Stimulated activated CD4-positive, alpha-beta T cell treated with anti-CD3 and anti-CD28 coated beads, Interleukin-12 subunit alpha, Interleukin-12 subunit beta, amount 100 ng/mL, for 24 hours (primary cell): ENCODE measurements at places on chromosomes 7 and 10.

DNA sequence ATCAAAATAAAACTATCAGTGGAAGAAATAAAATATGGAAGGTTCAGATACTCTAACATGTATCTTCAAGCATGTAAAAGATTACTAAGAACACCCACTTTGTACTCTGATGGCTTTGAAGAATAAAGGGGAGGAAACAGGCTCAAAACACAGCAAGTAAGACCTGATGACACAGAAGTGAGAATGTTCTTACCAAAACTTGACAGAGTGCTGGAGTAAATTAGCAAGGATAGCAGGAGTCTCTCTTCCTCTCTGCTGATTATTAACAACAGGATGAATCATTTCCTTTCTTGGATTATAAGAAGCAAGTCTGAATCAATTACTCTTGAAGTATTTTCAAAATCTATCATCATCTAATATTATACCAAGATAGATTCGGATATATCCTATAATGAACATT, 47.5 kb downstream of the GLI3 start:
- DNase-seq = no peak

DNA sequence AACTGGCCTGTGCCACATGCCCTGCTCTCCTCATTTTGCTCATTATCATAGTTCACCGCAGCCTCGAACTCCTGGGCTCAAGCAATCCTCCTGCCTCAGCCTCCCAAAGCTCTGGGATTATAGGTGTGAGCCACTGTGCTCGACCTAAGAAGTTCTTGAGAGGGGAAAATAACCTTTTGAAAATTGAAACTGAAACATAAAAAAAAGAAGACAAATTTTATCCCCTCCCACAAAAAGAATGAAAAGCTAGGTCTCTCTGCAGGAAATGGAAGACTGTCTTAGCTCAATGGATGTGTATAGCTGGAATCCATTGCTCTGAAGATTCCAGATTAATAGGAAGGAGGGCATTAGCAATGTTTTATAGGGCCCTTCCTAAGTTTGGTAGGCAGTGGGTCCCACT, 2.0 kb upstream of the EXOC6 start:
- no peak for DNase-seq

DNA sequence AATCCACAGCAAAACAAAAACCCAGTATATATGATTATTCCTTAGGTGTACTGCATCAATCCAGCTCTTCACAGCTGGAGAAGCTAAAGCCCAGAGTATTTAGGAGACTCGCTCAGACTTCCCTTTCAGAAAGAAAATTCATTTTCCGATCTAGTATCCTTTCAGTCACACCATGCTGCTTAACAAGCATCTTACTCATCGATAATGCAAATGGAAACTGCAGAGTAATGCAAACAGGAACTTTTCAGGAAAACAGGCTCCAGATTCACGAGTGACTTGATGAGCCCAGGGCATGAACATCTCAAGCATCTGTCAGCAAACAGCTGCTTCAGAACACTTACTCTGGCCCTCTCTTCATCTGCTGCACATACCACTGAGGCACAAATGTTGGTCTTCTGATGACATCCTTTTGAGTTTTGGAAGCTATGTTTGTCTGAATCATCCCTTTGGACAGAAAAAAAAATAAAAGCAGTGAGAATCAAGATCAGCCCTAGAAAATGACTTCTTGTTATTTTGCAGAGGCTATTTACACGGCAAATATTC, 24.9 kb upstream of the ZC3HAV1L start:
- DNase-seq = no peak

- DNase-seq = no peak
Observed at GRCh38 chr7:39937366-39938153, 12.5 kb upstream of the CDK13 start.

- no peak for DNase-seq
Observed at GRCh38 chr10:43892062-43892770, 243.5 kb upstream of the ZNF32 start.

DNA sequence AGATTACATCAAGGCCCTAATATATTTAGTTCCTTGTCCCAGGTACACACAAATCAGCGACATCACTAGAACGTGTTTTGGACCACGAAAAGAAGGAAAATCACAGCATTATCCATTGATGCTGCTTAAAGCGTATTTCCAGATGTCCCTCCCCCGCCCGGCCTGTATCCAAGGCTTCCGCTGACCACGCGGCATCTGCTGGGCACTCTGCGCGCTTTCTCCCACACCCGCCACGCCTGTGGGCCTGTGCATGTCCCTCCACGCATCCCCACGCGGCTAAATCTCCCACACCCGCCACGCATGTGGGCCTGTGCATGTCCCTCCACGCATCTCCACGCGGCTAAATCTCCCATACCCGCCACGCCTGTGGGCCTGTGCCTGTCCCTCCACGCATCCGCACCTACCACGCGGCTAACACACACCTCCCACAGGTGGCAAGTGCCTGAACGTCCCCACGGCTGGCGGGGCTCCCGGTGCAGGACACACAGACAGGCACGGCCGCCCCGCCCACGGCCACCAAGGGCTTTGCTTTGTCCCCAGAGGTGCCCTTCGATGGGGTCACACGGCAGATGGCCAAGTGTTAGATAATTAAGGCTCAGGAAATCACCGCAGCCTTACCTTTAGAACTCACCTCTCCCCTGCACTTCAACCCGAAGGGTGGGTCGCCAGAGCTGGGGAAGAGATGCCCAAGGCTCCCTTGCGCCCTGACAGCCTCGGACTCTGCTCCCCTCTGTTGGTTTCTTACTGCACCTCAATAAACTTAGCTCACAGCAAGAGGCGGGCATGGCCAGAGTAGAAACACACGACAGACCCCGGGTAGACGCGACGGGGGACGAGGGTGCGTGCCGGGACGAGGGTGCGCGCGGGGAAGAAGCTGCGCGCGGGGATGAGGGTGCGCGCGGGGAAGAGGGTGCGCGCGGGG, 49.5 kb downstream of the DIP2C start:
- DNase-seq = no peak

- no peak for DNase-seq
Observed at GRCh38 chr7:45258533-45259226, 101.1 kb downstream of the RAMP3 start.

GRCh38 chr10:30491204-30491915, 57.4 kb downstream of the MAP3K8 start:
- DNase-seq = no peak

DNA sequence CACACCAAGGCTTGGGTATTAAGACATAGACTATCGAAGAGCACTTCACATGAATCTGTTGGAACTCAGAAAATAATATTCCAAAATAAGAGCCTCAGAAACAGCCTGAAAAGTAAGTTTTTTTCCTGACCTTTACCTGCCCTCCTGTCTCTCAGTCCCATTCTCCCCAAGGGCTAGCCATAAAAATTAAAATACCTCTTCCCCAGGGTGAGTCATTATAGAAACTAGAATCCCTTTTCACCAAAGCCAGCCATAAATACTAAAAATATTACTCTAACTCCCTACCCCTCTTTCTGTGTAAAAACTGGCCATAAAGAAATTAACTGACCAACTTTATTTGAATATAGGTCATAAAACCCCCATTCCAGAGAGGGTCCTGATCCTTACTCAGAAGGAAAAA, 87.9 kb upstream of the TMEM106B start:
- DNase-seq = no peak

DNA sequence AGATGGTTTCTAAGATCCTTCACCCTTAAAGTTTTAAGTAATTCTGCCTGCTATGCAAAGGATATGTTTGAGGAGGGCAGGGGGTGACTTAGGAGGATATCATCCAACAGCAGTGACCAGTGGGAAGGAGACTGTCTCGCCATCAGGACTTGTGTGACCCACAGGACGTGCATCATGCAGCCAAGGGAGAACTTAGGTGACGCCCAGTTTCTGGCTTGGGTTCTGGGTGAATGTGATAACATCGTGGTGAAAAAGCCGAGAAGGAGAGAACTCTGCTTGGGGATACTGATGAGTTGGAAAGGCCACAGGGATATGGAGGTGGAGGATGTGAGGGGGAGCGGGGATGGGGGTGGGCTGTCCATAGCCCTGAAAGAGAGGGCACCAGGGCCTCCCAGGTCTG, 3.8 kb downstream of the WIPI2 start:
- DNase-seq = no peak

- no peak for DNase-seq
Observed at GRCh38 chr7:46178661-46179060, 257.6 kb upstream of the IGFBP3 start.

DNA sequence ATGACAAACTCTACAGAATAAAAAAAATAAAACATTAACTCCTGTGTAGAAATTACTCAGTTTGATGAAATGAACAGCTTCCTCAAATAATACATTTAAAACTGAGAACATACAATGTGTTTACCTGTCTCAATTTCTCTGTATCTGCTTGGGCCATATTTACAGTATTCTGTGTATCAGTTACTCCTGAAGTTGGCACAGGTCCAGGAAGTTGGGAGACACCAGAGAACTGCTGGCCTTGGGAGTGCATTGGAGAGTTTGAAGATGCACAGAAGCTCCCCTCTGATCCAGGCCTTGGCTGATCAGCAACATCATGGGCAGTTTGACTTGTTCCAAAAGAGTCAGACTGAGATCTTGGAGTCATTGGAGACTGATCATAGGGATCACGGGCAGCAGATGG, 155.1 kb downstream of the GALNT11 start:
- DNase-seq = no peak

DNA sequence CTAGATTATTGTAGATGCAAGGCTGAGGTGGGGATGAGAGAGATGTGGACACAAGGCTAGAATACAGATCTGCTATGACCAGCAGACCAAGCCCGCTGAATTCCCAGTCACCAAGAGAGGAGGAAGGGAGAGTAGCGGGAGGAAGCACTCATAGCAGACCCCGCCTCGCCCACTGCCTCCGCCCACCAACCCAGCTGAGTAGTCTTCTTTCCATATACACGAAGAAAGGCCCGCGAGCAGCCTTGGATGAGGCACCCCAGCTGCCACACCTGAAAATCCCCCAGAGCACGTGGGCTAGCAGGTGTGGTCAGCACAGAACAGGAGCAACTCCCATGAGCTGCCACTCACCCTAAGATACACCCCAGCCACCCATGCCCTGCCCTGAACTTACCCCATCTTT, 7.9 kb upstream of the H2BK1 start:
- no peak for DNase-seq

DNA sequence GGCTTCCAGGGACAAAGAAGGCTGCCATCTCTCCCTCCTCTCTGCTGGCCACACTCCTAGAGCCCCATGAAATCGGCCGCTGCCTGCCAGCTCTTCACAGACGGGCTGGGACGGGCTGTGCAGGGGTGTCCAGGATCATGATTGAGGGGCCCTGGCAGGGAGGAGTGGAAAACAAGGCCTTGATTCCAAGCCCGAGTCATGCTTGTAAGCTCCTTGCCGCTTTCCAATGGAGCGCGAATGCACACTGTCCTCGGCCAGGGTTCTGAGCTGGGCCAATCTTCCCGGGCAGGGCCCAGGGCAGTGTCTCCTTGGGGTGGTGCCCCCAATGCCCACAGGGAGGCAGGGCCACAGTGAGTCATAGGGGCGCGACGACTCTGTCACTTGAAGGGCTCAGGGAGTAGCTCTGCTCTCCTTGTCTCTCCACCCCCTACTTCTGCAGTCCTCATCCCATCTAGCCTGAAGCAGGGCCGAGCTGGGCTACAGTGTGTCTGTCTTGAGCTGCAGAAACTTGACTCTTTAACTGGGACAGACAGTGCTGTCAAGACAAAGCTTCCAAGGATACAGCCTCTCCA, 186.2 kb upstream of the SVIL start:
- DNase-seq = no peak

- DNase-seq = no peak
Observed at GRCh38 chr10:63054889-63055611, 78.1 kb upstream of the NRBF2 start.

DNA sequence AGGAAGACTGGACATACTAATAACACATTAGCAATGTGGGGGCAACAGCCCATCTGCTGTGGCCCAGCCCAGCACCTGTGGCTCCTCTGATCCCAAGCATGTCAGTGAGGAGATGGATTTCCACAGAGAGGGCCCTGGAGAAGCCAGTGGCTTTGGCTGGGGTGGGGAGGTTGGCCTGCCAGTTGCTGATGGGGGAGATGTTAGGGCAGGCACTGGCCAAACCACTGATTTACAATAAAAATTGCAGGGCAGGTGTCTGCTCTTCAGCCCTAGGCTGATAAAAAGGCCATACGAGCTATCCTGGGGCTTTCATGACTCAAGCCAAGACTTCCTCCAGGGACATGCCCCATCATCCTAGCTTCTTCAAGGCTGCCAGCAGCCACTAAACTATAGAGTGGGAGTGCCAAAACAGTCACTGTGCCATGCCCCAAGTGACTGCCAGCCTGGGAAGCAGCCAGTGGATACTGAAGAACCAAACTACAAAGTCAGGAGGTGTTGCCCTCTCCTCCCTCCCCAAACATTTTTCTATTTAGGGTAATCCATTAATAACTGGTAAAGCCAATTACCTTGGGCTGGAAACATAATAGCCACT, 37.8 kb downstream of the DPCD start:
- DNase-seq = no peak

DNA sequence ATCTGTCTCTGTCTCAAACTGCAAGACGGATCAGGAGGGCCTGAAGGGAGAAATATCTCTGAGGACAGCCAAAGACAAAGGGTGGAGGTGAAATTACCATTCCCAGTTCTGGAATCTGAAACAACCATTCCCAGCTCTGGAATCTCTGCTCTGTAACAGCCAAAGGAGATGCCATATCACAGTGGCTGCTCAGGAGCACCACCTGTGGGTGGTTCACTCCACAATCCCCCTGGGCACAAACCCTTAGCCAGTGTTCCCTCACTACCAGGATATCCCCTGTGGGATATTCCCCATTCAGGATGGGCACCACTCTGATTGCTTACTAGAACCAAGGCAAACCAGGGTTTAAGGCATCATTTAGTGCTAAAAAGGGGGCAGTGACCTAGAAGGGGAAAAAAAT, 199.0 kb downstream of the HTR7 start:
- no peak for DNase-seq

DNA sequence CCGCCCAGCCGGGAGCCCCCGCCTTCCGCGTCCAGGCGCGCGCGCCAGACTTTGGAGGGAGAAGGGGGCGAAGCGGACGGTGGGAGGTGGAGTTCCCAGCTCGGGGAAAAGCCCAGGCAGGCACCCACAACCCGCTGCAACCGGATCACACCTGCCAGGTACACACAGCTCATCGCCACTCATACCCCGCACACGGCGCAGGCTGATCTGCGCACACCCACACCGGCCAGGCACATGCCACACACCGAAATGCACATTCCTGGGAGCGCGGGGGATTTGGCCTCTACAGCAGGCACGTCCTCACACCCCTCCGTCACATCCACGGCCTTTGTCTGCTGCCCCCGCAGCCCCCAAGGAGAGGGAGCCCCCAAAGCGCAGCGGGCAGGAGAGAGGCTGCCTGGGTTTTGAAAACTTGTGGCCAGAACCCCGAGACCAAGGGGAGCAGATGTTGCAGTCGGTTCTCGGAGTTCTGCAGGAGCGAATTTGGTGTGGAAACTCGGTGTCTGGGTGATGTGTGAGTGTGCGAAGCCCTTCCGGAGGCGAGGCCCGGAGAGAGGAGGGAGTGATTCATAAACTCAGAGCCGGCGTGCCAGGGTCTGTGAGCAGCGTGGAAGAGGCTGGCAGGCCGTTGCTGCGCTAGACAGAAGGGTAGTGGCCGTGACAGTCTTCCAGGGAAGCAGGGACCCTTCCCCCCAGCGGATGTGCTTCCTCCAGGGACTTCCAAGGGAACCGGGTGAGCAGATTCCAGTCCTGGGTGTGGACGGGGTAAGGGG, 734 bp downstream of the CHST3 start:
- DNase-seq = peak; percentile 49
